ENCODE measurements at places on chromosomes 3 and 15. TPM values are rescaled to one million over a fixed set of nuclear protein-coding genes. Genes with fewer than 3 reads are reported as not detected.

GRCh38 chr15:45523166-45523460 is 558 bp upstream of the SLC30A4 start:
- no peak for DNase-seq

- DNase-seq = no peak
Observed at GRCh38 chr3:52783211-52783555, 5.8 kb downstream of the ITIH1 start.

- no peak for DNase-seq
Observed at GRCh38 chr3:12154151-12154550, 4.6 kb downstream of the TIMP4 start.

Gene ZNF860
- 0.08 TPM for polyA plus RNA-seq

- DNase-seq = no peak
Observed at GRCh38 chr3:14959359-14959943, 12.1 kb downstream of the NR2C2 start.

- peak; percentile 79 for DNase-seq
Observed at GRCh38 chr15:68614286-68615035, 35.7 kb downstream of the CORO2B start.

DNA sequence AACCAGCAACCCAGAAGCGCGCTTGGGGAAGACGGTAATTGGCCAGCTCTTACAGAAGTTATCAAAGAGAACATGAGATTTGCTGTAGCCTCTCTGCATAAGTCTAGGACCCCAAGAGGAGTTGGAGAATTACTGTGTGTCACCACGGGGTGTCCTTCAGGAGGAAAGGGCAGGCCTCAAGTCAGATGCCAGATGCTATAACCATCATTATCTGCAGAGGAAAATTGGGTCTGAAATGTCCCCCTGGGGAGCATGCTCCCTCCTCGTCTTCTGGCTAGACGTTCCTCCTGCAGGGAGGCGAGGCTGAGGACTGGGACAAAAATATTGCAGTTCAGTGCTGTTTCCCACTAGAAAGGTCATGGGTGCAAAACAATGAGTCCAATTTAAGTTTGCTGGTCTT is 380.5 kb upstream of the CFAP20DC start:
- DNase-seq = no peak

DNA sequence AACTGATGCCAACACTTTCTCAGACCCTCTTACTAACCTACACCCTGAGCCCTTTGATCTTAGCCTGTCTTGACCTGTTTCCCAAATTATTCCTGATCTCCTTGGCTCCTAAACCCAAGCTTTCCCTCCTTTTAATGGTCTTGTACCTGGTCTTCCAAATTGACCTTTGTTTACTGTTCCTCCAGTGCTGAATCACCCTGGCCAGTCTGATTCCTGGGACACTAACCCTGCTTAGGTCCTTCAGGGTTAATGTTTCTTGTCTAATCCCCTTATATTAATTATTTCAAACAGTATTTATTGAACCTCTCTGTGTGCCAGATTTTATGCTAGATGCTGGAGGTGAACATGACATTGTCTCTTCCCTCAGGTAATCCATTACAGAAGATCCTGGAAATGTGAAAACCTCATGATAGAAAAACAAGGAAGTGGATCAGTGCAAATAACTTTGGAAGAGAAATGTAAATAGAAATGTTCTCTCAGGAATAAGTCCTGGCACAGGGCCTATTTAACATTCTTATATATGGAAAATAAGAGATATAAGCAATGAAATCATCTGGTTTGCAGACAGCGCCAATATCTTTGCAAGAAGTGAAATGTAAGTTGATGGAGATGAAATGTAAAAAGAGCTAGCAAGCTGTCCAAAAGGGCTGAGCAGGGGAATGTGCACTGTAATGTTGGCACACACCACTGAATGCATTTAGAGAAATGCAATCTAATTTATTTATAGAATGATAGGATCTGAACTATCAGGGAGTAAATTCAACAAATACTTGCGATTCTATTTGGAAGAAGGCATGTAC is 20.7 kb downstream of the HGD start:
- DNase-seq = no peak

DNA sequence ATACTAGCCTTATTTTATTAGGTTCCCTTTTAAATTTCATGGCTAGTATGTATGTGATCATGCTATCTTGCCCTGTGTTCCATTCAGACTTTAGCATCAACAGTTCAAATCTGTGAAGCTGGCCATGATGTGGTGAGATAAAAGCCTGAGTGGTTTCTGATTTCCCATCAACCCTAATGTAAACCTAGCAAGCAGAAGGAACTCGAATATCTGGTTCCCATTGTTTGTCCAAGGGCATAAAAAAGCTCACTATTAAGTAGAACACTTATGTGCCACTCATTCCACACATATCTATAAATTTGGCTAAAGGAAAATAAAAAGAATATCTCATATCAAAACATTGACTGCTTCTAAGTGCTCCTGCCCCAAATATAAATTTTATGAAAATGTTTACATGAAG is 311.7 kb downstream of the CADM2 start:
- no peak for DNase-seq

- no peak for DNase-seq
Observed at GRCh38 chr15:96330064-96330449, 443 bp upstream of the NR2F2 start.

Gene SCN11A
- 0.03 TPM for polyA plus RNA-seq

- DNase-seq = no peak
Observed at GRCh38 chr3:186810336-186810996, 4.2 kb upstream of the RFC4 start.

Gene ZNF385D
- polyA plus RNA-seq = 3.0 TPM

- DNase-seq = no peak
Observed at GRCh38 chr3:62970648-62971047, 95.4 kb upstream of the CADPS start.

Gene DIS3L
- polyA plus RNA-seq = 16.0 TPM

Gene ROPN1
- polyA plus RNA-seq = 0.19 TPM

- DNase-seq = no peak
Observed at GRCh38 chr3:14990780-14991148, 43.4 kb downstream of the NR2C2 start.

GRCh38 chr3:134677196-134677986 is 26.6 kb upstream of the KY start:
- no peak for DNase-seq

DNA sequence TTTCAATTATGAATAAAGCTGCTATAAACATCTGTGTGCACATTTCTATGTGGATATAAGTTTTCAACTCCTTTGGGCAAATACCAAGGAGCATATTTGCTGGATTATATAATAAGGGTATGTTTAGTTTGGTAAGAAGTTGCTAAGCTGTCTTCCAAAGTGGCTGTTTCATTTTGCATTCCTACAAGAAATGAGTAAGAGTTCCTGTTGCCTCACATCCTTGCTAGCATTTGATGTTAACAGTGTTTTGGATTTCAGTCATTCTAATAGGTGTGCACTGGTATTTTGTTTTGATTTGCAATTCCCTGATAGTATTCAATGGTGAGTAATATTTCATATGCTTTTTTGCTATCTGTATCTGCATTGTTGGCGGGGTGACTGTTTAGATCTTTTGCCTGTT is 120.7 kb upstream of the MDFIC2 start:
- no peak for DNase-seq

Gene TRIM42
- not detected for polyA plus RNA-seq

DNA sequence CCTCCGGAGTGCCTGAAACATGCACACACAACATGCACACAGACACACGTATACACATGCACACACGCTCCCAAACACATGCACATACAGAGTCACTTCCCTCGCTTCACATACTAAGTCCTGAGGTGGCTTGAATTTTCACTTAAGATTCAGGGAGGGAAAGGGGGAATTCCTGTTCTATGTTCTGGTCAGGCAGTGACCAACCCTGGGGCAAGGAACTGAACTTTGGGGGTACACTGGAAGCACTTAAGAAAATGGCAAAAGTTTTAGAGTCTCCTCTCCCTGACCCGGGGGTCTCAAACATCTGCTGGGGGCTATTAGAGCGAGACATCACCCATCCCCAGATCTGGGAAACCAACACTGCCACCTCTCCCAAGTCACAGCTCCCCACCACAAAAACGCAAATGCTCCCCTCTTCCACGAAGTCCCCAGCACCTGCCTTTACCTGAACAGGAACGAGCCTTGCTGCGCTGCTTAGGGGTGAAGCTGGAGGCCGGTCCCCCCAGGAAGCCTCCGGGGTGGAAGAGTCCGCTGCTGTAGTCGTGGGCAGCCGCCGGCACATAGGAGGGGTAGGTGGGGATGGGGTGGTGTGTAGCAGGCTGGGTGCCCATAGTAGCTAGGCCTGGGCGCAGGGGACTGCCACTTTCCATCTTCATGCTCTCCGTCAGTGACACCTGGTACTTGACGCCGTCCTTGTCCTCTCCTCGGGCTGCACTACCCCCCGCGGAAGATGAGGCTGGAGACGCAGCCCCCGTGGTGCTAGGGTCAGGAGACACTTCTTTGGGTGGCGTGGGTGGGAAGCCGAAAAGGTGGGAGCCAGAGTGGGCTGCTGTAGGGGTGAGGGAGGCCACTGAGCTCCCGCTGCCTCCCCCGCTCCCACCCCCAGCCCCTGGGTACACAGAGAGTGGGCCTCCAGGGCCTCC is 7.5 kb downstream of the GATA2 start:
- no peak for DNase-seq
